ENCODE measurements at places on chromosomes 12 and 14.
A peak's percentile ranks its signal among the peaks of the same experiment; 100 is the strongest.

DNA sequence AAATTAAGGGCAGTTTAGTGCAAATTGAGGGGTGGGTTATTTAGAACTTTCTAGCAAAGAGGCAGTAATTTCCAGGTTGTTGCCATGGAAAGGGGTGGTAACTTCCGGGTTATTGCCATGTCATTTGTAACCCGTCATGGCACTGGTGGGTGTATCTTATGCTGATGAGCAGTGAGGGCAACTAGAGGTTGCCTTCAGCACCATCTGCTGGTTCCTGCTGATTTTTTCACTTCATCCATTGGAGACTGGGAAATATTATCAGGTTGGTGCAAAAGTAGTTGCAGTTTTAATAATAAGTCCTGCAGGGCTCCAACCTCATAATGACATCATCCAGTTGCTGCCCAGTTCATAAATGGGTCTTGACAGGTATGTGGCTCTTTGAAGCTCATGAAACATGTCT, 24.4 kb upstream of the SERPINA4 start:
- ATAC-seq: no peak

GRCh38 chr12:109861689-109862314, 18.5 kb downstream of the GLTP start:
- ATAC-seq: no peak

- ATAC-seq: no peak
Measured at GRCh38 chr12:9606736-9607372, 862 bp downstream of the KLRB1 start.

DNA sequence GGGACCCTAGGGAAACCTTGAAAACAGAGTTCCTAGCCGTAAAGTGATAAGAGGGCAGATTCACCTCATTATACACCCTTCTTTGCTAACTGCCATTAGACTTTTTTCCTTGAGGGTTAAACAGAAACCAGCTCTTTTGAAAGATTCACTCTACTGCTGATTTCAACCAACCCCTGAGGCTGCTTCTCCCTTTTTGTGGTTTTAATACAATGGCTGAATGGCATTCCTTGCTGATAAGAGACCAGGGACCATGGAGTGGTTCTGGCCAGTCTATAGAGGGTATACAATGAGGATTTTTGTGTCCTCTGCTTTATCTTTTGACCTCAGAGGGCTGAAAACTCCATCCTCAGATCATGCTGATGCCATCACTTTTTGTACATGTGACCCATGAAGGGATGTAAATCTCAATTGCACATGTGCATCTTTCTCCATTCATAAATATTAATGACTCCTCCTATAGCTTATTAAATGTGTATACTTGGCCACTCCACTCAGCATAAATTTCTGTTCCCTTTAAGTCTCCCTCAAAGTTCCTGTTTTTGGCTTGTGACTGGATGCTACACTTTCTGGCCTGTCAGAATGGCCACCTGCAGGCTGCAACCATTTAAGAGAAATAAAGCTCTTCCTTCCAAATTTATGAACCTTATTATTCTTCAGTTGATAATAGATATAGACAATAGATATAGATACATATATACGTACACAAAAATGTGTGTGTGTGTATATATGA, 233.8 kb upstream of the SEL1L start:
- ATAC-seq: no peak

- ATAC-seq: peak; percentile 65
Measured at GRCh38 chr12:5379749-5380496, 52.0 kb upstream of the NTF3 start.

DNA sequence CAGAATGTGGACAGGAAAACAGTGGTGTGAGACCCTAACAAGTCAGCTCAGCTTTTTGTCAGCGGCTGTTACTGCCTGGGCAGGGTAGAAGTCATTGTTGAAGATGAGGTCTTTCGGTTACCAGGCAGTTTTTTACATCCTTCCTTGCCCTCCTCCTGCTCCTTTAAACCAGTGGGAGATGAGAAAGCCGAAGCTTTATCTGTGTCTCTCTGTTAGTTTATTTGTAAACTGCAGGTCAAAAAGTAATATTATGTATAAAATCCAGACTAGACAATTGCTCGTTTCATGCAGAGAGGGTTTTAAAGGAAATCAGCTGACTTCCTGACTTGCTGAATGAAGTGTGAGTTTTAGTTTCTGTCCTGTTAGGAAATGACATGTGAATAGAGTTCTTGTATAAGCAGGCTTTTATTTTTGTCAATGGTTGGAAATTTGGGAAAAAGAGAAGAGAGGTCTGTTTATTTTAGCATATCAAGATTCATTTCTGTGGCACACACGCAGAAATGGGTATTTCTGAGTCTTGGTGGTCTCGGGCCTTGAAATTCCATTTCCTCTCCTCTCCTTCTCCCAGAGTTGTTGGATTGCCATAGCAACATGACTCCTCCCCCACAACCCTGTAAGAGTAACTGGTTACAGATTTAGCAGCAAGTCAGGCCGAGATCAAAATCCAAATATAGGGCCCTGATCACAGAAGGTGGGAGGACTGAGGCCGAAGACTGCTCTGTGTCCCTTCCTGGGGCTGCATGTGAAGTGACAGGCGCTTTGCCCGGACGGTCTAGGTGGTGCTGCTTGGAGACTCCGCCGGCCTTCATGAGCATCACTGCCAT, 60.8 kb downstream of the SAMD4A start:
- ATAC-seq: peak; percentile 71

DNA sequence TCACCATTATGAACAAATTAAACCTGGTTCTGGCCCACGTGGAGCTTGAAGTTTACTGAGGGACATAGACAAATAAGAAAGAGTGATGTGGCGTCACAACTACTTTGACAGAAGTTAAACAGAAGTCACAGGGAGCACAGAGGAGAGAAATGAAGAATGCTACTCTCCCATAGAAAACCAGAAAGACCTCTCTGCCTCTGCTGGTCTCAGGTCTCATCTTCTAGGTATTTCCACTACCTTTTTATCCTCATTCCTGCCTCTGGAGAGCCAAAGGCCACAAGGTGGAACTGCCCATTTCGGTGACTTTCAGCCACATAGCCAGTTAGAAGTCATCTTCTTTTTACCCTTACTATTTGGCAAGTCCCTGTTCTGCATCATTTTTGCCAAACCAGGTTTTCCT, 170.5 kb downstream of the CAND1 start:
- ATAC-seq: no peak

GRCh38 chr12:66596199-66596598, 82.7 kb downstream of the GRIP1 start:
- no peak for ATAC-seq

GRCh38 chr12:89069431-89069830, 282.9 kb downstream of the DUSP6 start:
- ATAC-seq: no peak

- peak; percentile 76 for ATAC-seq
Measured at GRCh38 chr12:51269174-51270066, 795 bp downstream of the SMAGP start.

GRCh38 chr12:98669751-98670150, 24.7 kb downstream of the APAF1 start:
- ATAC-seq: no peak

DNA sequence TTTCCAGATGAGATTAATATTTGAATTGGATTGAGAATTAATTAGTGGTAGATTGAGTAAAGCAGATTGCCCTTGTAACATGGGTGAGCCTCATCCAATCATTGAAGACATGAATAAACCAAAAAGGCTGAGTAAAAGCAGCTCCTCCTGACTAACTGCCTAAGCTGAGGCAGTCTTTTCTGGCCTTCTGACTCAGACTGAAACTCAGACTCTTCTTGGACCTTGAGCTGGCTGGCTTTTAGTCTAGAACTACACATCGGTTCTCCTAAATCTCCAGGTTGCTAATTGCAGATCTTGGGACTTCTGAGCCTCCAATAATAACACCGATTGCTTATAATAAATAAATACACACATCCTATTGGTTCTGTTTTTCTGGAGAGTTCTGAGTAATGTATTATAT, 24.0 kb downstream of the FKBP11 start:
- ATAC-seq: peak; percentile 60

DNA sequence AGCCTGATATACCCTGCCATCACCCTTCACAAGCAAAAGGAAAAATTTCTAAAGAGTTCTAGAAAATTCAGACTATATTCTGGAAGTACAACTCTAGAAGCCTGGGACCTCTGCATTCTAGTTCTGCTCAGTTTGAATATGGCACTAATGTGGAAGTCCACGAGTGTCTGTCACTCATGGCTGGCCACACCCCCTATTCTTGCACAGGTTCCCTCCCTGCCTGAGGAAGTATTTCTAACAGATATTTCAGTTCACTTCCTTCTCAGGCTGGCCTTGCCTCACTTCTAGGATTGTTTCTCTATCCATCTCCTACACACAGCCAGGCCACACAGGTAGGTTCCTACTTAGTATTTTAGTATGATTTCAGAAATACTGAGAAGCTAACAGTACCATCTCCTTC, 67.4 kb downstream of the PHLDA1 start:
- peak; percentile 65 for ATAC-seq

- no peak for ATAC-seq
Measured at GRCh38 chr12:457676-458075, 2.1 kb upstream of the B4GALNT3 start.

- ATAC-seq: peak; percentile 59
Measured at GRCh38 chr12:29155079-29155478, 6.0 kb downstream of the FAR2 start.

DNA sequence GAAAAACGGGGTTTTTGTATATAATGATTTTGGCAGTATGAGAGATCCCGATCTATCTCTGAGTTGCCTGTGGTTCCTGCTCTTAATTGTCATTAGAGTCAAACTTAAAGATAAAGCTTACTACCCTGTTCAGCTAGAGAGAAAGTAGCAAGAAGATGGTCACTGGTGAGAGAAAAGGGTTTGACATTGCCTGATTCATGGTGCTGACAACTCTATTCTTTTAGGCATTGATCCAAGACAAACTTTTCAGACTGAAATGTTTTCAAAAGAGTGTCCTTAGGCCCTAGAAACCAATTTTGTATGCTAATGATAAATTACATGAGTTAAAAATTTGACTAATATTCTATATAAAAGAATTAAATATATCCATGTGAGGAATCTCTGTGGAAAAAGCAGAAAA, 35.1 kb downstream of the PELI2 start:
- ATAC-seq: no peak

- no peak for ATAC-seq
Measured at GRCh38 chr14:77559381-77559780, 57.1 kb downstream of the SPTLC2 start.

GRCh38 chr12:124677552-124678356, 110.3 kb upstream of the NCOR2 start:
- ATAC-seq: no peak

DNA sequence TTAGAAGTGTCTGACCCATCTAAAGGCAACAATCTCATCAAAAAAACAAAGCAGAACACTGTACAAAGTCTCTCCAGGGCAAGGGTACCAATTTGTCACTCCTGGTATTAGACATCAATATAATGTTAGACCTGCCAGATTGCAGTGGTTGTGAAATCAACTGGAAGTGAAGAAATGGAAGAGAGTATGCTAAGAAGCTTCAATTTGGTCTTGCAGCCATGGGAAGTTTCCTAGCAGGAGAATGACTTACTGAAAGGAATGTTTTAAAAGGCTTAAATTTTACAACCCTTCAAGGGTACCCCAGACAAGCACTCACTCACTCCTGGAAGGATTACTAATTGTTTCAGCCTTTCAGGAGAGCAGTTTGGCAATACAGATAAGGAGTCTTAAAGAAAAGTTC, 18.9 kb downstream of the LLPH start:
- ATAC-seq: no peak

- peak; percentile 49 for ATAC-seq
Measured at GRCh38 chr14:95507701-95508103, 8.7 kb downstream of the SYNE3 start.

DNA sequence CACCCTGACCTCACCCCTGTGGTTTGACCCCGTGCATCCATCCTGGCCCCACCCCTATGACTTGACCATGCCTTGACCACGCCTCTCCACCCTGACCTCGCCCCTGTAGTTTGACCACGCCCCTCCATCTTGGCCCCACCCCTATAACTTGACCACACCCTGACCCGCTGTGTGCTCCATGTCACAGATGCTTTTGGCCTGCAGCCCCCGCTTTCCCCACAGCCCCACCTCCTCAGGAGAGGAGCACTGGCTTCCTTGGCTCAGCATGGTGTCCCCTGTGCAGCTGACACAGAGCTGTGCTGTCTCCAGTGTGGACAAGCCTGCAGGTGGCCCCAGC, 269.9 kb upstream of the SFSWAP start:
- peak; percentile 21 for ATAC-seq

DNA sequence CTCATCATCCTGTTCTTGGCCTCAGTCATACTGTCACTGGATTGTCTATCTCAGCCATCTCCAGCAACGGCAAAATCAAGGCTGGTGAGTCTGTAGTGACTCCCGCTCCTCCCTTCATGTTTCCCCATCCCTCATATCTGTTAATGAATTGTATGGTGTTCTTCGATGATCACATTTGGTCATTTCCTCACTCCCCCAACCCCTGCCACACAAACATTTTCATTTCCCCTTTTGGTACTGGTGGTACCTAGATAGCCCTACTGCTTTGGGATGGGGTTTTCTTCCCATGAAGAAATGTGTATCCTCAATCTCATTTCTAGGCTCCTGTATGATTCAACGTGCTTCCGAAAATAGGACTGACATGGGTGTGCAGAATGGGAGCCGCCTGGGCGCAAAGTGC, 2.7 kb upstream of the KLHL33 start:
- peak; percentile 61 for ATAC-seq

DNA sequence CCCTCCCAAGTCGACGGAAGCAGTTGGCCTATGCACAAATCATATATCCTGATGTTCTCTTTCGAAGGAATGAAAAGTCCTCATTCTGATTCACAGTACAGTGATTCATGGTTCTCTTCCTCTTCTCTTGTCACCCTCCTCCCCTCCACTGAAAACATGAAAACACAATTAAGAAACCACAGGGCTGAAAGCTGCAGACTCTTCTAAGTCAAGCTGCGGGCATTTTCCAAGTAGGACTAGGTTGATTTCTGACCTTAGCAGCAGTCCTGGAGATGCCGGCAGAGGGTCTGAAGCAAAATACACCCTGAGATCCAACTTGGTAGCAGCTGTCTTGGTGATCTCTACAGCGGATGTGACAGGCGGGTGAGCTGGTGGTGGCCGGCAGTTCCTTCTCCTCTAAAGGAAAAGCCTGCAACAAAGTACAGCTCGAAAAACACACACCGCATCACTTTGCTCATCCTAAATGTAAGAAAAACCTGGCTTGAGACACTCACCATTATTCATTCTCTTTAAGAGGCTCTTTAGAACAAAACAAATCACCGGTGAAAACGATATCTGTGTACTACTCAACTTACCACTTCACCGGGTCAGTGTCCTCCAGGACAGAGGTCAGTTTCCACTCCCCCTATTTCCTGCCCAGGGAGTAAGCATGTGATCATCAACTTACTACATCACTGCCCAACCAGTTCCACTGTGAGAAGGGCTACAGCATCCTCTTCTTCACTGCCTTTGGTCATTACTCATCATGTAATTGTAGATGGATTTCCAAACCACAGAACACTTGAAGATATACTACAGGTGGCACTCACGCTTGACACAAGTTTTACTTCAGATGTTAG, 6.0 kb downstream of the TMCC3 start:
- ATAC-seq: peak; percentile 64
